ENCODE measurements at places on chromosomes 16 and 17.

- DNase-seq: peak; percentile 91
Measured at GRCh38 chr17:29376667-29377270, 13.4 kb upstream of the TAOK1 start.

GRCh38 chr17:28346746-28347246 is 10.5 kb downstream of the POLDIP2 start:
- no peak for DNase-seq

- no peak for DNase-seq
Measured at GRCh38 chr16:3050487-3050886, 4.1 kb downstream of the MMP25 start.

GRCh38 chr16:50915120-50915519 is 173.2 kb downstream of the CYLD start:
- DNase-seq: no peak

DNA sequence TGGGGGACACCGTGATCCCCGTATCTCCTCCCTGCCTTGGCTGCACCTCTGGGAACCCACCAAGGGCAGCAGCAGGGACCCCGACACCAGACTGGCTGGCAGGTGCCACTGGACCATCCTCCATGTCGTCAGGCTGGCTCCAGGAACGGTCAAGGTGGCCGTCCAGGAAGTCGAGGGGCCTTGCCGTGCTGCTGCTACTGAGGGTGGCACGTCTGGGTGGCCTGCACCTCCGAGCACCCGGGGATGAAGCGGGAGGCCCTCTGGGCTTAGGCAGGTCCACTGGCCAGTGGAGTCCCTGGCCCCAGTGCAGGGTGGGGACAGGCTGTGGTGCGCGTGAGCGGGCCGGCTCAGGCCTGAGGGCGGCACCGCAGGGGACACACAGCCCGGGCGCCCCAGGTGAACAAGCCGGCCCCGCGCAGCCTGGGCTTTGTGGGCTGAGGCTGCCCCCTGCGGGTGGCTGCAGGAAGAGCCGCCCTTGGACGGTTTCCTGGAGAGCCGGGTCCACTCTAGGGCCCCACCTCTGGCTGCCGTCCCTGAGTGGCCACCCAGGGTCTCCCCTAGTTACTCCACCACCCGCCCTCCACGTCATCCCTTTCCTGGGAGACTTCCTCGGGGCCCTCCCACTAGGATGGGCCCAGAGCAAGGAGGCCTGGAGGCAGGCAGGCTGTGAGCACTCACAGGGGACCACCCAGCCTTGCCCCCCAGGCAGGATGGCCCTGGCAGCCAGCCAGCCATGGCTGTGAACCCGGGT is 42.8 kb upstream of the ZC3H18 start:
- DNase-seq: peak; percentile 69

- DNase-seq: no peak
Measured at GRCh38 chr16:502179-502943, 25.2 kb upstream of the CAPN15 start.

- peak; percentile 85 for DNase-seq
Measured at GRCh38 chr16:57736419-57737351, 1.1 kb downstream of the KATNB1 start.

- DNase-seq: no peak
Measured at GRCh38 chr17:80919331-80920311, 72.0 kb upstream of the CHMP6 start.

DNA sequence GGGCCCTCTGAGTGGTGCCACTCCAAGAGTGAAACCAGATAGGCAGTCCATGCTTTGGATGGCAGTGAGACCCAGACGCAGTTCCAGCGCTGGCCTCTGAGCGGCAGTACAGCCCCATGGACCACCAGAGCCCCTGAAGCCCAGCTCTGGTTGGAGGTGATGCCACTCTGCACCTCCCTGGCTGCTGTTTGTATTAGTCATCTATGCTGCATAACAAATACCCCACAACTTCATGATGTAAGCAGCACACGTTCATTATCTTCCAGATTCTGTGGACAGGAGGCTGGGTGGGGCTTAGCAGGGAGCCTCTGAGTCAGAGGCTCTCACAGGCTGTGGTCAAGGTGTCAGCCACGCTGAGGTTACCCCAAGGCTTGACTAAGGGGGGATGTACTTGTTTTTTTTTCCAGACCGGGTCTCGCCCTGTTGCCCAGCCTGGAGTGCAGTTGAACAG is 5.1 kb upstream of the NME4 start:
- DNase-seq: peak; percentile 47

- no peak for DNase-seq
Measured at GRCh38 chr17:10328971-10329923, 43.6 kb downstream of the MYH13 start.

DNA sequence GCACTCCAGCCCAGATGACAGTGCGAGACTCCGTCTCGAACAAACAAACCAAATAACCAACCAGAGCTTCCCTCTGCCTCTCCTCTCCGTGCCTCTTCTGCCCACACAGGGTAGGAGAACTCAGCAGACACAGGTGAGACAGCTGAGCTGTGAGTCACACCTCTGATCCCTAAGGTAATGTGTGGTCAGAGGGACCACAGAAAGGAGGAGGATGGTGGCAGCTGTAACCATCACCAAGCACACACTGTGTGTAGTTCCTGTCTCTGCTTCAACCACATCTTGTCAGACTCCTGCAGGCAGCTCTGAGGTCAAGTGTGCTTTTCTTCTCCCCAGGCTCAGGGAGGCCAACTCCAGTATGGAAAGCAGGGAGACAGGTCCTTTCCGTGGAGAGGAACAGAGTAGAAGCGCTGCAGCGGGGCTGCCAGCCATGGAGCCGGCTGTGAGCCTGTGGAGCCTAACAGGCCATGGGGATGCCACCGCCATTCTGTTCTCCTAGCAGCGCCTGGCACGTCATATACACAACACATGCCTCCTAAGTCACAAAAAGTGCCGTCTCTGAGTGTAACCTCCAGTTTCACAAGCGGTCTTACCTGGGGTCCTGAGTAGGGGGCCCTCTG is 7.1 kb downstream of the NUDT16L1 start:
- no peak for DNase-seq

DNA sequence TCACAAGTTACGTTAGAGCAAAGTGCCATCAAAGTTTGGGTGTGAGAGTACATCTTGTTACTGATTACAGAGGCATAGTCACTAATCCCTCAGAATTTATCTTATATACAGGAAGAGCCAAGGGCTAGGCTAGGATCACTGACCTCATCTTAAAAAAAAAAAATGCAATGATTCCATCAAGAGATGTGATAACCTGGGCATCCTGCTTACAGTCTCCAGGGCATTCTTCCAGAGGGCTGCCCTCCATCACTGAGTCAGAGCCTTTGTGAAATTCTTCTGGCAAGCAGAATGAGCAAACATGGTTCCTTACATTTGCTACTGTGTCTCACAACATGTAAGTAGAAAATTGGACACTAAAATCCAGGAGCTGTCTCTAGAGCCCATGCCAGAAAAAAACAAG is 410.6 kb downstream of the ZFHX3 start:
- DNase-seq: peak; percentile 90

DNA sequence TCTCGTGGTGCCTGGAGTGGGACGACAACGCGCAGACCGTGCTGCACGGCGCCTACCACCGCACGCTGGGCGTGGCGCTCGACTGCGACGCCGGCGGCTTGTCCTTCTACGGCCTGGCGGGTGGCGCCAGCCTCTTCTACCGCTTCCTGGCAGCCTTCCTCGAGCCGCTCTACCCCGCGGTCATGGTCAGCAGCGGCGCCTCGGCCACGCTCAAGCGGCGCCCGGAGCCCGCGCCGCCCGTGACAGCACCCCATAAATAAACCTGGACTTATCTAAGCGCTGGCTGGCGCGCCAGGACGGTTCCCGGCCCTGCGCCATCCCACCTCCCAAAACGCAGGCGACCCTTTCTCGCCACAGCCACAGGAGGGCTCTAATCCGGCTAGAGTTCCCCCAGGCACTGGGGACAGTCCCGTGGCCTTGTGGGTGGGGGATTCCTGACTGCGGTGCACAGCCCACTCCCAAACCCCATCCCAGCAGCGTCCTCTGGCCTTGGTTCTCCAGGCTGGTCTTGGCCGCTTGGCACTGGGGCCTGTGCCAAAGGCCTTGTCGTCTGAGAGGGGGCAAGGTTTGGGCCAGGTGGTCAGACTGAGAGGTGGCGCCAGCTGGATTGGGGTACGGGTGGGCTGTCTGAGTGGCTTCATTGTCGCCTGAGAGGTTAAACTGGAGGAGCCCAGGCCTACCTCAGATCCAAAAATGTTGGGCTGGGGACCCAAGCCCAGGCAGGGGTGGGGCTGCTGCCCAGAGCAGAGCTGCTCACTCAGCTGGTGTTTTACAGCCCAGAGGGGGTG is 10.1 kb upstream of the SLC16A5 start:
- no peak for DNase-seq

- DNase-seq: no peak
Measured at GRCh38 chr17:64148699-64149098, 18.8 kb upstream of the ERN1 start.

GRCh38 chr17:19706791-19707727 is 9.3 kb downstream of the SLC47A2 start:
- no peak for DNase-seq

- DNase-seq: no peak
Measured at GRCh38 chr16:747978-748746, 7.4 kb upstream of the CIAO3 start.

DNA sequence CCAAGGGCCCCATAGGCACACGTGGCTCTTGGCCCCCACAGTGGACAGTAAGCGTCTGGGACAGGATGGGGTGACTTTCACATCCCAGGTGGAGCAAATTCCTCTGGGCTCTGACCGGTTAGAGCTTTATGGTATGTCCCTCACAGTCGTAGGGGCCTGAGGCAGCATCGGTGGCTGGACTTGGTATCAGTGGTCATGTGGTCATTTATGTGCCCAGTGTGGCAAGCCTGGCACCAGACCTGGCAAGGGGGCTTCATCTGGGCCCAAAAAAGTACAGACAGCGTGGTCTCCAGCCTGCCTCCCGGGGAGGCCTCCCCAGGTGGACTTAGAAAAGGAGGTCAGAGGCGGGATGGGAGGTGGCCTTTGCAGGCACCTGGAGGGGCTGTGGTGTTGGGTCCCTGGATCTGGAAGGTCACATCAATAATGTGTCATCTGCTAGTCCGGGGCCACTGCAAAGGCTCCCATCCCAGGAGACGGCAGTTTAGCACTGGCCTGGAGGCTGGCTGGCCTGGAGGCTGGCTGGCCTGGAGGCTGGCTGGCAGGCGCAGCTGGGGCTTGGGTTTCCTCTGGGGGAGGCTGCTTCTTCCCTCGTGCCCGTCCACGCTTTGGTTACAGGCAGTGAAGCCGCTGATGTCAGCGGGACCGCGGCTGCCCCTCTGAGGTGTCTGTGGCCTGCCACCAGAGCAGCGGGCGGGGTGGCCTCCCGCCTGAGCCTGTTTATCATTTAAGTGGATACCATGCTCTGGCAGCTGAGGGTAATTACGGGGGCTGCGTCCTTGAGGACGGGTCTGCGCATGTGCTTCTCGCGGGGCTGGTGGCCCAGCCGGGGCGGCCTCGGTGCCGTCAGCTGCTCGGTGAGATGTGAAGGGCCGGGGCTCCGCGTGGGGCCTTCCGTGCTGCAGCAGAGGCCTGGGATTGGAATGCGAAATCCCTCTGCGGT is 20.7 kb upstream of the CBX4 start:
- DNase-seq: no peak

DNA sequence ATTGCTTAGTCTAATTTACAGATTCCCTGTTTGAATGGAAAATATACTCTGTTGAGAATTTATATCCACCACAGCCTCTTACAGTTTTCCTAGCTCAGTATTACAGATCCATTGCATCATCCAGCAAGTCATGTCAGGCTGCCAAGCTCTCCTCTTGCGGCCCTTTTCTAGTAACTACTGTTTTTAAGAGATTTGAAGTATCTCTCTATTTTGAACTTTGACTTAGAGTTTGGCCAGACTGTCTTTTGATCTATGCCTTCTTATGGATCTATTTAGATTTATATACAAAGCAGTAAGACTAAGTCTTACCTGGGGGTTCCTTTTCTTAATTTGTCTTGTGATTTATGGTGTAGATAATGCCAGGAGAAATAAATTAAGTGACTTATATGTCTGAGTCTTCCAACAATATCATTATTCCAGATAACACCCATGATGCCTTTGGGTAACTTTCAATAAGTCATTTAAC is 53.1 kb upstream of the ABCC11 start:
- DNase-seq: no peak

DNA sequence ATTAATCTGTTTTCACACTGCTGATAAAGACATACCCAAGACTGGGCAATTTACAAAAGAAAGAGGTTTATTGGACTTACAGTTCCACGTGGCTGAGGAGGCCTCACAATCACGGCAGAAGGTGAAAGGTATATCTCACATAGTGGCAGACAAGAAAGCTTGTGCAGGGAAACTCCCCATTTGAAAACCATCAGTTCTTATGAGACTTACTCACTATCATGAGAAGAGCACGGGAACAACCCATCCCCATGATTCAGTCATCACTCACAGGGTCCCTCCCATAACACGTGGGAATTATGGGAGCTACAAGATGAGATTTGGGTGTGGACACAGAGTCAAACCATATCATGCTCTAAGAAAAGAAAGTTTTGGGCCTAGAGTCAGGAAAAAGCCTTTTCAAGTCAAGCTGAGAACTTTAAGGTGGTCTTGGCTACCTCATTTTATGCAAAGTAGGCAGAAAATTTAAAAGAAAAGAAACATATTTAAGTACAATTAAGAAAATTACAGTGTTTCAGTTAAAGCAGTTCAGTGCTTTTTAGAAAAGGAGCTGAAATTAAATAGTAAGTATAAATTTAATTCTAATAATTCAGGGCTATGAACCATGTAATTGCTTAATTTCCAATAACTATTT is 24.9 kb upstream of the CRYM start:
- peak; percentile 89 for DNase-seq

DNA sequence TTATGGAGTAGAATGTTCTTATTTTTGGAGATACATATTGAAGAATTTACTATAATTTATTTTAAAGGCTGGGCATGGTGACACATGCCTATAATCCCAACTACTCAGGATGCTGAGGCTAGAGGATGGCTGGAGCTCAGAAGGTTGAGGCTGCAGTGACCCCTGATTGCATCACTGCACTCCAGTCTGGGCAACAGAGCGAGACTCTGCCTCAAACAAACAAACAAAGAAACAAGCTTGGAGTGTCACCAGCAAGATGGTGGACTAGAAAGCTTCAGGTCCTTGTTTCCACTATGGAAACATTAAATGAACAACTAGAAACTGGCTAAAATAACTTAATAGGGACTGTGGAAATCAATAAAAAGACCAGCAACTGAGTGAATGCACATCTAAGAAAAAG is 17.9 kb upstream of the GPT2 start:
- no peak for DNase-seq

DNA sequence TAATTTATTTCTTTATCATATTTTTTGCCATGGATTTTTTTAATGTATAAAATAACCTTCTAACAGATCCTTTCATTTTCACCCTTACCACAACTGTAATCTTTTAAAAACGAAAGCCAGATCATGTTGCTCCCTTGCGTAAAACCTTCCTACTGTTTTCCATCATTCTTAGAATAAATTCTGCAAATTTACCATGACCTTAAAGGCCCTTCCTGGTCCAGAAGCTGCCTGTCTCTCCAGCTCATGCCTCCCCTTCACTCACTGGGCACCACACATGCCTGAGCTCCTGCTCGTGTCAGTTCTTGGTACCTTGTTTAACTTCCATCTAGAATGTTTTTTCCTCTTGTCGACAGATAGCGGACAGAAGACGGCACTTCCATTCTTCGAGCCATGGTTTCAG is 245.0 kb upstream of the CDH5 start:
- DNase-seq: no peak

GRCh38 chr17:29005936-29006511 is at the start of gene SEZ6:
Gene SEZ6, minus strand, starts transcription at chr17:29006033. Its CDS starts 164 bp downstream, at chr17:29005869.
- peak; percentile 54 for DNase-seq

- DNase-seq: no peak
Measured at GRCh38 chr16:583815-584591, 5.9 kb upstream of the RAB40C start.

GRCh38 chr16:10097271-10097670 is 85.0 kb downstream of the GRIN2A start:
- peak; percentile 52 for DNase-seq

GRCh38 chr17:80913928-80914821 is 77.5 kb upstream of the CHMP6 start:
- DNase-seq: no peak
